Natural killer cell treated with Interleukin-12 subunit alpha and Interleukin-12 subunit beta and Interleukin-15 and Interleukin-18, amount 100 ng/mL, for 72 hours (primary cell): ENCODE measurements at places on chromosomes 2 and 18. TPM values are rescaled to one million over a fixed set of nuclear protein-coding genes. Genes with fewer than 3 reads are reported as not detected.

DNA sequence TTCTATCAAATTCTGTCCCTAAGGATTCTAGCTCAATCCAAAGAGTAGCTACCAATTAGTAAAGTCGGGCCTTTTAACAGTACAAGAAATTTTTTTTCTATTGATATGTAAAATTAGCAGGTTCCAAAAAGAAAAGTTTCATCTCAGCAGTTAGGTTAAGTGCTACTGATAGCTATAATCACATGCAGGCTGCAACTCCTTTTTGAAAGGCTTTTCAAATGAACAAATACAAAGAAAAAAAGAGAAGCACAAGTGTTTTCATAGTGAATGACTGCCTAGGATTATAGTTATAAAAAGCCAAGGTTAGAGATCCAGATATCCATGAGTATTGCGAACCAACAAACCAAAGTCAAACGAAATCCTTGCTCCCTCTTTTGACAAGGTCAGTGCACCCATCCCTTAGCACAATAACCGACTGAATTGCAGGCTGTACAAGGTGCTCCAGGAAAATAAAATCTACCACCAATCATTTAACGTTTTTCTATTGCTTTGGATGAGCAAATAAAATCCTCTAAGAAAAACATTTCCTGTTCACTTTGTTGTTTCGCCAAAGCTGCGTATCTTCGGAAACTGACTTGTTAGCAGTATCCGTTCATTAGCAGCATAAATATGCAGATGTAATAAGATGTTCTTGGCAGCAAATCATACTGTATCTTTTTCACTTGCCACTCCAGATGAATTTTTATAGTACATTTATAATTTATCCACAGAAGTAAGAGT, 100.2 kb downstream of the SRBD1 start:
- no peak overlapping the region for H3K4me3 ChIP-seq
- no peak overlapping the region for H3K27ac ChIP-seq
- H3K27me3 ChIP-seq: no peaks in the 10 kb centered on the region
- H3K36me3 ChIP-seq: no peaks in the 10 kb centered on the region
- no peak for DNase-seq
- H3K4me1 ChIP-seq: no peaks in the 10 kb centered on the region

DNA sequence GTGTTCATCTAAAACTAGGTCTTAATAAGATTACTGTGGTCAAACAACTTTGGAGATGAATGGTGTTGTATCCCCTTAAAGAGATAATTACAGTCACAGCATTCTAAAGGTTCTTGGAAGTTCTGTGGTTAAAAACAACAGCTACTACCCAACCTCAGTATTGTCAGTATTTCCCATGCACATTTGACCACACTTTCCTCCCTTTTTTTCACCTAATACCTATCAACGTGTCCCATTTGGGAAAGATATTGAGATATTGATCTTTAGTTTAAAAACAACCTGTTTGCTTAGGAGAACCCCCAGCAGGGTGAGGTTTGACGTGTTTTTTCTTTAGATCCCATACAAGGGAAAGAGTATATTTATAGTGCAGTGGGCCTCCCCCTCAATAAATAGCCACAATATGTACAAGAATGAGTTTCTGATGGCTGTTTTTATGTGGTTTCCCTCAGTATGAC, 65.6 kb downstream of the WDR7 start:
- H3K36me3 ChIP-seq: no peaks in the 10 kb centered on the region
- no peaks in the 10 kb centered on the region for H3K27me3 ChIP-seq
- no peak overlapping the region for H3K4me3 ChIP-seq
- H3K4me1 ChIP-seq: peaks cover 18% of the 10 kb centered on the region

DNA sequence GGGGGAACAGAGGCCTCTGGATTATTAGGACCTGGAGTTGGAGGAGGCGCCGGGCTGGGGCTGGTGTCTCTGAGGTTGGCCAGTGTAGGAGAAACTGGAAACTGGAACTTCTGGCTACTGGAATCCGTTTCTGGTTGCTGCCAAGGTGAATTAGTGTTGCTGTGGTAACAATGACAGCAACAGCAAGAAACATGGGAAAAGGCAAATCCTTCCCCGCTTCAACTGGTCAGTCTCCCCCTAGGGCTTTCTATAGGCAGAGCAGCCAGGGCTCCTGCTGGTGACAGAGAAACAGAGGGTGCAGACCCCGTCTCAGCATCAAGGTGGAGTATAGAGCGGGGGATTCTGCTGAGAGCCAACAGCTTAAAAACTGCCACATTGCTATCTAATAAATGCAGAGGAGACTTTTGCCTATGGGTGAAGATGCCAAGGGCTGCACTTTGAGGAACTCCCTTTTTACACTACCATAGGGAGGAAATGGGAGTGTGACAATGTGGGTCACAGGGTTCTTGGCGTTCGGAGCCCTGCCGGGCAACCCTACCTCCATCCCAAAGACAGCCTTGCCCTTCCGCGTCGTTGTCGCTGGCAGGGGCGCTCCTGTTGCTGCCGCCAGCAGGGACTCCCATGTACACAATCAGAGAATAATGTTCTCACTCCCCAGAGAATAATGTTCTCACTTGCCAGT, 81.4 kb upstream of the CABLES1 start:
- H3K4me1 ChIP-seq: peaks cover 9% of the 10 kb centered on the region
- H3K36me3 ChIP-seq: no peaks in the 10 kb centered on the region
- peaks cover 5% of the 10 kb centered on the region for H3K27me3 ChIP-seq
- no peak overlapping the region for H3K27ac ChIP-seq
- H3K4me3 ChIP-seq: no peak overlapping the region

GRCh38 chr2:39996653-39997080, 217.6 kb upstream of the THUMPD2 start:
- no peak for DNase-seq
- H3K4me3 ChIP-seq: no peak overlapping the region
- H3K36me3 ChIP-seq: no peaks in the 10 kb centered on the region
- H3K27ac ChIP-seq: no peak overlapping the region
- H3K27me3 ChIP-seq: no peaks in the 10 kb centered on the region

DNA sequence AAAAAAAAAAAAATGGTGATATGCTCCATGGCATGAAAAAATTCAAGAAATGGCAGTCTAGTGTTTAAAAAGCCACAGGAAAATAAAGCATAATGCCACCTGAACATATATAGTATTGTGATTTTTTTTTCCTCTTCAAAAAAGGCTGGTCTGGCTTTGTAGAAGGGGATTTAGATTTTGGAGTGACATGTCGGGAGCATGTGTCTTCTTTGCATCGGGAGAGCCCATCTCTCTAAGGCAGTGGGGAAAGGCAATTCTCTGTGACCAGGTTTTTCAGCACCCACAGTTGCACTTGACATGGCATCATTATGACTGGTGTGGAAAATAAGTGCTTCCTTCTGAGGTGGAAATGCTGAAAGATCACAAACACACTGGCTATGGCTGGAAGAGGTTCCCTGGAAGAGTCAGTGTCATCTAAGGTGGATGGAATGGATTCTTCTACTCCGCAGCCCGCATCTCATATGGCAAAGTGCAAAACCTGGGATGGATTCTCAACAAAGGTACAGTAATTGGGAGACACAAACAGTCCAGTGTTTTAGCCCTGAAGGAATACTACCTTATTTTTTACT, 172.5 kb downstream of the AGAP1 start:
- peaks cover 12% of the 10 kb centered on the region for H3K4me1 ChIP-seq
- no peak for DNase-seq
- H3K36me3 ChIP-seq: no peaks in the 10 kb centered on the region
- H3K27ac ChIP-seq: peak overlapping the region; percentile 41

- no peaks in the 10 kb centered on the region for H3K36me3 ChIP-seq
- DNase-seq: peak; percentile 50
- no peak overlapping the region for H3K4me3 ChIP-seq
Observed at GRCh38 chr2:230893841-230894781, 29.4 kb downstream of the ITM2C start.

- no peak for DNase-seq
- H3K4me1 ChIP-seq: peaks cover 2% of the 10 kb centered on the region
- H3K27me3 ChIP-seq: no peaks in the 10 kb centered on the region
- H3K27ac ChIP-seq: peak overlapping the region; percentile 63
- no peaks in the 10 kb centered on the region for H3K36me3 ChIP-seq
Observed at GRCh38 chr2:46067501-46068305, 229.5 kb upstream of the EPAS1 start.

Gene TGIF1
- total RNA-seq: 12.5 TPM

Gene WDR7
- total RNA-seq: 69.1 TPM
